ENCODE measurements at places on chromosomes 6 and 20.

DNA sequence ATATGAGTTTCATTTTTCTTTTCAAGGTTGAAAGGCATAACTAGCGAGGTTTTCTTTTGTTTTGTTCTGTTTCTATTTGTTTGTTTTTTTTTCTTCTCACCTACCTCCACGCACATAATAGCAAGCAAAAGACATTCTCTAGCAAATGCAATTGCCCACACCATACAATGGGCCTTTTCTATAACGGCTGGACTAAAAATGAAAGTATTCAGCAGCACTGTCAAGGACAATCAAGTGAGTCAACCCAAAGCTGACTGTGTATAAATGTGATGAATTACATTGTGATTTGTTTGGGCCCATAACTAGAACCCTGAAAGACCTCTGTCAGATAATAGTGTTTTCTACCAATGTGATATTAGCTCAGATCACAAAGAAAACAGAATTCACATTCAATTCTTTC lies 496.7 kb downstream of the RNF144B start:
- DNase-seq: no peak

GRCh38 chr6:81891874-81892273 lies 139.4 kb upstream of the TENT5A start:
- DNase-seq: no peak

GRCh38 chr6:11460001-11460668 lies 77.4 kb upstream of the TMEM170B start:
- no peak for DNase-seq

GRCh38 chr20:10987651-10988383 lies 314.0 kb upstream of the JAG1 start:
- no peak for DNase-seq

DNA sequence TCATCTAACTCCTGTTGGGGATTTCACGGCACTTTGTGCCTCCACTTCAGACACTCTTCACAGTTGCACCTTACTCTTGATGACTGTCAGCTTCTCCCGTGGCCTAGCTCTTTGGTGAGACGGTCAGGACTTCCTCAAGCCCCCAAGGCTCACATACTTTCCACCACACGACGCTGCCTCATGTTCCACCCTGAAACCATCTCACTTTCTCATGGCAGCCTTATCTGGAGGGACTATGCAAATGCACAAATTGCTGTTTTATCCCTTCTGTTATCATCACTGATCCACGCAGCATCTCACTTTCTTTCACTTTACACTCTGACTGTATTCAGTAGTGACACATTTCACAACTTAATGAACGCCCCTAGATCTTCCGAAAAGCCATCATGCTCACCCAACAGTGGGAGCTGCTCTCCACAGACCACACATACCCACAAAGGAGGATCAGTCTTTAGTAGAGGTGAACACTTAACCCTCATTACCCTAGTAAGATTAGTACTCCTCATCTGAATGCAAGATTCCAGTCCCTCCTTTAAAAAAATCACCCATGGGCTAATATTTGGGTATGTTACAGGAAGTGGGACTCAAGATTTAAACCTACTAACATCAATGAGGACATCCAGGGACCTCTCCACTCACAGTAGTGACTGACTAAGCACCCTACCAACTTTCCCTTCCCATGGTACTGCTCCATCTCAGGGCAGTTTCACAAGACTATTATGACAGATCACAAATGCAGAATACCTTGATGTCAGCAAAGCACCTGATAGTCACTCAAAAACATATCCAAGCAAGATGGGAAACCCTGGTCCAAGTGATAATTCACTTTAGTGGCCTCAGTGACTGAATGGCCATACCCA lies 35.4 kb downstream of the FYN start:
- DNase-seq: no peak

DNA sequence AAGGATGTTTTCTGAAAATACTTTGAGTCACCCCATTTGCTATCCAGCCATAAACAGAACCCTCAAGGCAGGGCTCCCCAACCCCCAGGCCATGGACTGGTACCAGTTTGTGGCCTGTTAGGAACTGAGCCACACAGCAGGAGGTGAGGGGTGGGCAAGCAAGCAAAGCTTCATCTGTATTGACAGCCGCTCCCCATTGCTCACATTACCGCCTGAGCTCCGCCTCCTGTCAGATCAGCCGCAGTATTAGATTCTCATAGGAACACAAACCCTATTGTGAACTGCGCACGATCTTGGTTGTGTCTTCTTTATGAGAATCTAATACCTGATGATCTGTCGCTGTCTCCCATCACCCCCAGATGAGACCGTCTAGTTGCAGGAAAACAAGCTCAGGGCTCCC lies 543.8 kb downstream of the CBLN4 start:
- no peak for DNase-seq

DNA sequence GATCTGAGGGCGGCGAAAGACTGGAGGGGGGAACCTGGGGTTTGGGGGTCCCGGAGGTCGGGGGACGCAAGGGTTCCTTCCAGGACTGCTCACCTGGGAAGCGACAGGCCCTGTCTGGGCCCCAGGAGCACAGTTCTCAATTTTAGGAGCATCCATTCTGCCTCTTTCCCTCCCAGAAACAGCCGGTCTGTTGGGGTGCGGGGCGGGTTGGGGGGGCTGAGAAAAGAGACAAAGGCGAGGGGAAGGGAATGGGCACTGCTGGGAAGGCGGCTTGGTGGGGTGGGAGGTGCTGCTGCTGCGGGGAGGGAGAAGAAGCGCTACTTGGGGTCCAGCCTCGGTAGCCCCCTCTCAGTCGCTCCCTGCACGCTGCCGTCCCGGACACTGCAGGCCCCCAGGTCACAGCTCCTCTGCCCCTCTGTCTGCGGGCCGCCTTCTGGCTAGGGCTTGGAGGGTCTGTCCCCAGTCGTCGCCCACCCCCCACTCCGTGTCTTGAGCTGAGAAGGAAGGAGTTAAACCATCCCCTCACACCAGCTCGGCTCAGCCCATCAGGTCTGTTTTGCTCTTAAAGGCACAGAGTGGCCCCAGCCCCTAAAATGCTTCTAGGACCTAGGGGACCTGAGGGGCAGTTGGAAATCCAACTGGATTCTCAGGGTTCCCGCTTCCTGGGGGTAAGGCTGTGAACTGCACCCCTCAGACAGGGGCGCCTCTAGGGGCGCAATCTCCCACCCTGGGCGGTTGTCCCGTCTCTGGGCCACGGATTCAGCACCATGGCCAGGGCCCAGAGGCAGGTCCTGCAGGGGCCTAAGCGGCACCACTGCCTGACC lies 690 bp downstream of the GDAP1L1 start:
- DNase-seq: no peak

DNA sequence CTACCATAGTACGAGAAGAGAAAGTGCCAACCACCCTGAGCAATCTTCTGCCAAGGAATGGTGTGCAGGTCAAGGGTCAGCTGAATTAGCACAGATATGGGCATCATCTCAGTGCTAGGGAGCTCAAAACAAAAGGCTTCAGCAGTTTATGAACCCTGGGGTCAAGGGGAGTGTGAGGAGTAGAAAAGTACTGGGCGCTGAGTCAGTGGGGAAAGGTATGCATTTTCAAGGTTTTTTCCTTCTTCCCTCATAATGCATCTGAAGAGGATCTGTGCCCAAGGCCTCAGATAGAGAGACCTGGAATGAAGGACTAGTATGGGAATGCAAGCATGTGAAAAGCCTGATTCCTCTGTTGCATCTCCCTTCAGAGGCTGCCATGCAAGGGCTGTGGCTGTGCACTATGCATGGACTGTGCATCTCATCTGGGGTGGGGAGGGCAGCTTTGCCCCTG lies 81.7 kb downstream of the PERP start:
- DNase-seq: no peak

GRCh38 chr6:16635291-16635809 lies 125.9 kb downstream of the ATXN1 start:
- no peak for DNase-seq

DNA sequence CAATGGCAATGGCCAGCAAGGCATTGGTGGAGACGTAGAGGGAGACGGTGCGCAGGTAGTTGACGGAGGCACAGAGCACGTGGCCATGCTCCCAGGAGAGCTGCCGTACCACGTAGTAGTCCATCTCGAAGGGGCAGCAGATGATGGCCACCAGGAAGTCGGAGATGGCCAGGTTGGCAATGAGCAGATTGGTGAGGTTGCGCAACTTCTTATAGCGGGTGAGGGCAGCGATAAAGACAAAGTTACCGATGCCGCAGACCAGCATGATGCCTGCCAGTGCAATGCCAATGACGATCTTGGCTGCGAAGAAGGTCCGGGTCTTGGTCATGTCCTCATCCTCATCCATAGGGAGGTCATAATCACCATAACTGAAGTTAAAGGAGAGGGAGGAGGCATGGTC lies 2.8 kb downstream of the PROKR2 start:
- no peak for DNase-seq

GRCh38 chr6:32945953-32946352 lies 5.1 kb upstream of the HLA-DMB start:
- DNase-seq: no peak

- no peak for DNase-seq
These were observed 237.8 kb upstream of the PMEPA1 start for GRCh38 chr20:57947421-57948179.

- DNase-seq: no peak
These were observed 39.5 kb downstream of the CRISP1 start for GRCh38 chr6:49826743-49827406.

- DNase-seq: no peak
These were observed 12.8 kb upstream of the CAPN11 start for GRCh38 chr6:44145839-44146238.

DNA sequence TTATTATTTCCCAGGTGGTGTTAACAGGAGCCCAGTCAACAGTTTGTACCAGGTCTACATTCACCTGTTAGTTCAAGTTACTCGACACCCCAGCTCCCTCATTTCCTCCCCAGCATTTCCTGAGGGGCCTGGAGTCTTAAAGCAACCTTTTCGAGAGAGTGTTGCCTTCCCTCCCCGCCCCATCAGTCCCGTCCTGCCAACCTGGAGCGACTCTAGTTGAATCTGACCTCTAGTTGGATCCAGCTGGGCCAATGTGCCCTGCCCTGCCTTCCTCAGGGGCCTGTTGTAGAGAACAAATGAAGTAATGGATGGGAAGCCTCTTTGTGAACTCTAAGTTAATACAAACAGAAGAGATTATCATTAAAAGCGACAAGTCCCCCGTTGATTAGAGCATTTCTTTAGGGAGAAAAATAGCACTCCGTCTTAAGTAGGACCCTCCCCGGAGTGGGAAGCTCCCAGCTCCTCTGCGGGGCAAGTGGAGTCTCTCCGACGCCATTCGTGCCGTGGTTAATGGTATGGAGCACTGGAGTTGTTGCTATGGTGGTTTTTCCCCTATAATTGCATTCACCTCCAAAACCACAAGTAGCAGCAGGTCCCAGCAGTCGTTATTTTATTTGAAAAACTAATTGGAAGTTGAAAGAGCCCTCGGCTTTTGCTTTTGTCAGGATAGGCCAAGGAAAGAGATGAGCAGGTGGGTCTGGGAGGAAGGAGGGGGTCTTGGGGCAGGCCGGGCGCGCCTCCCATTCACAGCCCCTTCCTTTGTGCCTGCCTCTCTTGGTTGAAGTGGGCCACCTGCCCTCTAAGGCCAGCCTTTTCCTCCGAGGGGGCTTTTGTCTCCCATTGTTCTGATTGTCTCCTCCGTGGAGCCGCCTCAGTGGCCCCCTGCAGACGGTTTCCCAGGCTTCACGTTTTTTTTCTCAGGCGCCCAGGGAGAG lies 16.1 kb downstream of the GHRH start:
- DNase-seq: no peak
